Fibroblast of lung (primary cell): ENCODE measurements at places on chromosomes 1 and 21.

GRCh38 chr1:220880726-220881506 lies 1.7 kb downstream of the HLX start:
- no peaks in the 10 kb centered on the region for H3K27me3 ChIP-seq
- DNase-seq: peak; percentile 42
- H3K36me3 ChIP-seq: peaks cover 15% of the 10 kb centered on the region
- peak overlapping the region; percentile 84 for H3K4me3 ChIP-seq
- peak overlapping the region; percentile 84 for H3K27ac ChIP-seq

DNA sequence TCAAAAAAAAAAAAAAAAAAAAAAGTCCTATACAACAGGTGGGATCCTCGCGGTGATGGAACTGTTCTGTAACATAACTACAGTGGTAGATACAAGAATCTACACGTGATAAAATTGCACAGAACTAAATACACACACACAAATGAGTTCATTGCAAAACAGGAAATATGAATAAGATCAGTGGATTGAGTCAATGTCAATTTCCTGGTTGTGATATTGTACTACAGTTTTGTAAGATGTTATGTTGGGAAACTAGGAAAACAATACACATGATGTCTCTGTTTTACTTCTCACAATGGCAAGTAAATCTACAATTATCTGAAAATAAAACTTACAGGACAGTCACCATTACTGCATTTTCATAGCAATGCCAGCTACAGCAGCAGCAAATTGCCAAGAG lies 59.8 kb downstream of the ITGB3BP start:
- H3K36me3 ChIP-seq: no peaks in the 10 kb centered on the region
- no peaks in the 10 kb centered on the region for H3K4me1 ChIP-seq
- H3K27me3 ChIP-seq: no peaks in the 10 kb centered on the region
- H3K27ac ChIP-seq: no peak overlapping the region
- DNase-seq: no peak

- no peaks in the 10 kb centered on the region for H3K4me1 ChIP-seq
- no peaks in the 10 kb centered on the region for H3K27me3 ChIP-seq
- no peaks in the 10 kb centered on the region for H3K36me3 ChIP-seq
- no peak for DNase-seq
- H3K27ac ChIP-seq: no peak overlapping the region
- H3K4me3 ChIP-seq: peak overlapping the region; percentile 10
These were observed 696.6 kb upstream of the BRINP3 start for GRCh38 chr1:191174298-191174697.

- DNase-seq: no peak
- no peak overlapping the region for H3K27ac ChIP-seq
- no peak overlapping the region for H3K4me3 ChIP-seq
- no peaks in the 10 kb centered on the region for H3K36me3 ChIP-seq
- H3K4me1 ChIP-seq: no peaks in the 10 kb centered on the region
These were observed 68.3 kb downstream of the PTGER3 start for GRCh38 chr1:70979313-70979712.

GRCh38 chr21:36769051-36769839 lies 70.3 kb downstream of the SIM2 start:
- DNase-seq: peak; percentile 60
- H3K4me1 ChIP-seq: no peaks in the 10 kb centered on the region
- H3K36me3 ChIP-seq: no peaks in the 10 kb centered on the region
- no peak overlapping the region for H3K4me3 ChIP-seq
- no peak overlapping the region for H3K27ac ChIP-seq

GRCh38 chr1:209633335-209633997 lies 18.8 kb downstream of the LAMB3 start:
- H3K36me3 ChIP-seq: no peaks in the 10 kb centered on the region
- no peaks in the 10 kb centered on the region for H3K27me3 ChIP-seq
- H3K4me1 ChIP-seq: no peaks in the 10 kb centered on the region
- no peak overlapping the region for H3K4me3 ChIP-seq

DNA sequence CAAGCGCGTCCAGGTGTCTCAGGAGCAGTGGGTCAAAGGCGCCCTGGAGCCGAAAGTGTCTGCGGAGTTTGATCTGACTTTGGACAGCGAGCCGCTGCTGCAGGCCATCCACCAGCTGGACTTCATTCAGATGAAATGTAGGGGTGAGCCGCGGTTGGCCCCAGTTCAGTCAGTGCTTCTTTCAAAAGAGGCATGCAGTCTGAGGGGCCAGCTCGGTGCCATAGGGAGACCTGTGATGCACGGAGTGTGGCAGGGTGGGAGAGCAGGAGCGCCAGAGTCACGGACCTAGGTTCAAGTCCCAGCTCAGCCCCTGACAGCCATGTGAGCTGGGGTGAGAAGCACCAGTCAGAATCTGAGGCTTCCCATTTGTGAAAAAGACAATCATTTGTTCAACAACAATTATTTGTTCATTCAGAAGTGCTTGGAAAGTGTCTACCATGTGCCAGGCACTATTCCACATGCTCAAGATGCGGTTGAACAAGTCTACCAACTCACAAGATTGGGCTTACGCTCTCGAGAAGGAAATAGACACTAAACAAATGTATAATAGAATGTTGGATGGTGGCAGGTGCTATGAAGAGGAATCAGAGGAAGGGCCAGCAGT lies 39.5 kb upstream of the GNPAT start:
- no peak overlapping the region for H3K27ac ChIP-seq
- peaks cover 2% of the 10 kb centered on the region for H3K27me3 ChIP-seq
- H3K4me1 ChIP-seq: no peaks in the 10 kb centered on the region
- no peak for DNase-seq
- H3K4me3 ChIP-seq: no peak overlapping the region

- H3K4me3 ChIP-seq: no peak overlapping the region
- no peaks in the 10 kb centered on the region for H3K36me3 ChIP-seq
- no peak for DNase-seq
- H3K4me1 ChIP-seq: peaks cover 16% of the 10 kb centered on the region
- H3K27me3 ChIP-seq: no peaks in the 10 kb centered on the region
These were observed 113.4 kb downstream of the ZBTB18 start for GRCh38 chr1:244164511-244164890.

- H3K4me1 ChIP-seq: no peaks in the 10 kb centered on the region
- no peaks in the 10 kb centered on the region for H3K36me3 ChIP-seq
- no peak overlapping the region for H3K27ac ChIP-seq
- no peak for DNase-seq
These were observed 132.4 kb downstream of the PROX1 start for GRCh38 chr1:214120191-214120590.

GRCh38 chr1:48617252-48617651 lies 145.2 kb upstream of the SPATA6 start:
- no peak overlapping the region for H3K4me3 ChIP-seq
- no peaks in the 10 kb centered on the region for H3K36me3 ChIP-seq

DNA sequence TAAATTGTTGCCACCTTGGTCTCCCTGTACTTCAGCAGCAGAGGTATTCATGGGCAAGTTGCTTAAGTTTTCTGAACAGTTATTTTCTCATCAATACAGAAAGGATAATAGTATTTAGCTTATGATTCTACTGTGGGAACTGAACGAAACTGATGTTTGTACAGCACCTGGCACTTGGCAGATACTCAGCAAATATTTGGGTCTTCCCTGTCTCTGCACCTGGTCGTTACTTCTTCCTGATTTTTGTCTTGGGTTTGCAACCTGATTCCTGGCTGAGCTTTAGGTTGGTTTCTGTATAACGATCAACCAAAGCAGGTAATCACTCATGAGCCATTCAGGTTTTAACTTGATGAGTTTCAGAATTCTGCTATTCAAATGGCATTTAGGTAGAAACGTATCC lies 490.6 kb downstream of the KIF26B start:
- H3K4me3 ChIP-seq: no peak overlapping the region
- no peak for DNase-seq
- no peak overlapping the region for H3K27ac ChIP-seq
- no peaks in the 10 kb centered on the region for H3K27me3 ChIP-seq

DNA sequence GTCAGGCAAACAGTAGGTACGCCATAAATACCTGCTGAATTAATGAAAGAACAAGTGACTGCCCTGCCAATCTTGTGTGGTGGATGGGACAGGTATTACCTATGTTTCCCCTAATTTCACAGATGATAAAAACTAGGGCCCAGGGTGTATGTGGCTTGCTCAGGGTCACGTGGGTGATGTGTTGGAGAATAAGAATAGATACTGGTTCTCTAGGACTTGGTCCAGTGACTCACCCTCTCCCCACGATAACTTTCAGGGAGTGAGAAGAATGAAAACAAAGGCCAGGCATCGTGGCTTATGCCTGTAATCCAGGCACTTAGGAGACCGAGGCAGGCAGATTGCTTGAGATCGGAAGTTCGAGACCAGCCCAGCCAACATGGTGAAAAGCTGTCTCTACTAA lies 26.7 kb downstream of the SLC26A9 start:
- no peak overlapping the region for H3K27ac ChIP-seq
- H3K4me3 ChIP-seq: no peak overlapping the region
- no peaks in the 10 kb centered on the region for H3K36me3 ChIP-seq
- no peaks in the 10 kb centered on the region for H3K4me1 ChIP-seq
- peak; percentile 56 for DNase-seq

- no peak overlapping the region for H3K27ac ChIP-seq
- no peaks in the 10 kb centered on the region for H3K4me1 ChIP-seq
These were observed 363.8 kb downstream of the PTPRC start for GRCh38 chr1:199002661-199003060.

GRCh38 chr1:204475656-204476432 lies 18.8 kb downstream of the PIK3C2B start:
- no peaks in the 10 kb centered on the region for H3K36me3 ChIP-seq
- no peak for DNase-seq
- peaks cover 20% of the 10 kb centered on the region for H3K27me3 ChIP-seq
- H3K4me3 ChIP-seq: no peak overlapping the region
- no peak overlapping the region for H3K27ac ChIP-seq
